Ureter (tissue), 1 donor: ENCODE measurements at places on chromosomes 7 and 10. TPM values are rescaled to one million over a fixed set of nuclear protein-coding genes. Genes with fewer than 3 reads are reported as not detected.
A peak's percentile ranks its signal among the peaks of the same experiment; 100 is the strongest.

DNA sequence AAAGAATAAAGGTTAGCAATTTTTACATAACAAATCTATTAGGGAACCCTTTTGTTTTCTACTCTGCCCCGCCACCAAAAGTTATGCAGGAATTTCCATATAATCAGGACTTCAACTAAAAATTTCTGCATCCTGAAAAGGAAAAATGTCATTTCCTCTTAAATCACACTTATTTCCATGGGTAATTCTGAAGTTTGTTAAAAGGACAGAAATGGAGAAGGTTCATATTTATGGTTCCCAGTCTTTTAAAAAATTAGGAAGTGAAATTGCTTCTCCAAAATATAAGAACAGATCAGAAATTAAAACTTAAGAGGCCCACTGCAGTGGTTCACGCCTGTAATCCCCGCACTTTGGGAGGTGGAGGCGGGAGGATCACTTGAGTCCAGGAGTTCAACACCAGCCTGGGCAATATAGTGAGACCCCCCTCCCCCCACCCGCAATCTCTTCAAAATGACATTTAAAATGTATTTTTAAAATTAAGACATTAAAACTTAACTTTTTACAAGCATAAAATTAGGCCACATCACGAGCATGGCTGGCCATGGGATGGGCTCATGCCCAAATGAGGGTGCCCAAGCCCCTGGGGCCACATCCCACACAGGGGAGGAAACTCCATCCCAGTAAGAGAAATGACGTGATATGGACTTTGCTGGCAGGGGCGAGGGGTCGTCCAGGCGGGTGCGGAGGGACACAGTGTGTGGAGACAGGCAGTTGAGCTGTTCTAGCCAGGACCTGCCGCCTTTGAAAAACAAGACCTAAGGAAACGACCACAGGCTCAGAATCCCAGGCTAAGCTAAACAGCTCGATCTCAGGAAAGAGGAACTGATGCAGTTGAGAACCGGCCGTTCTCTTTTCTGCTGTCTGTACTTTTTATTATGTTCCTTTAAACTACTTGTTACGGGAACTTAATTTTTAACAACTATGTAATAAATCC is 51.3 kb upstream of the NFE2L3 start:
- DNase-seq = no peak

DNA sequence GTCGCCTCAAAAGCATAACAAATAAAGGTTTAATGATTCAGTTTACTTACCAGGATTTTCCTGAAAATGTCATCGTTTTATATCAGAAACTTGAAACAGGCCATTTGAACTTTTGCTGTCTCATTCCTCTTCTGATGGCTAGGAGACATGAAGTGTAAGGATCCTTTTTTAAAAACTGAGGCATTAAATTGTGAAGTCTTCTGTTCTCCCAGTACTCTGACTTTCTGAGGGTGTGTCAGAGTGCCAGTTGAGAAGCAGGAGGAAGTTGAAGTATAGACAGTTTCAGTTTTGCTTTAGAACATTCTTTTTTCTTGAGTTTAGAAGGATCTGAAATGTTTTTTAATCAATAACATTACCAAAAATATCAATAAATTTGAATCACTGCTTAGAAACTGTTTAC is at the start of gene SAMD9L:
TSS of gene SAMD9L (minus strand) at position 242 of the 400 bp plus-strand sequence. CDS start 12,414 bp downstream, outside the sequence.
- no peak for DNase-seq

- peak; percentile 70 for DNase-seq
Measured at GRCh38 chr10:17348501-17349349, 105.7 kb downstream of the ST8SIA6 start.

GRCh38 chr7:117682681-117683385 is 190.4 kb downstream of the CTTNBP2 start:
- no peak for DNase-seq

DNA sequence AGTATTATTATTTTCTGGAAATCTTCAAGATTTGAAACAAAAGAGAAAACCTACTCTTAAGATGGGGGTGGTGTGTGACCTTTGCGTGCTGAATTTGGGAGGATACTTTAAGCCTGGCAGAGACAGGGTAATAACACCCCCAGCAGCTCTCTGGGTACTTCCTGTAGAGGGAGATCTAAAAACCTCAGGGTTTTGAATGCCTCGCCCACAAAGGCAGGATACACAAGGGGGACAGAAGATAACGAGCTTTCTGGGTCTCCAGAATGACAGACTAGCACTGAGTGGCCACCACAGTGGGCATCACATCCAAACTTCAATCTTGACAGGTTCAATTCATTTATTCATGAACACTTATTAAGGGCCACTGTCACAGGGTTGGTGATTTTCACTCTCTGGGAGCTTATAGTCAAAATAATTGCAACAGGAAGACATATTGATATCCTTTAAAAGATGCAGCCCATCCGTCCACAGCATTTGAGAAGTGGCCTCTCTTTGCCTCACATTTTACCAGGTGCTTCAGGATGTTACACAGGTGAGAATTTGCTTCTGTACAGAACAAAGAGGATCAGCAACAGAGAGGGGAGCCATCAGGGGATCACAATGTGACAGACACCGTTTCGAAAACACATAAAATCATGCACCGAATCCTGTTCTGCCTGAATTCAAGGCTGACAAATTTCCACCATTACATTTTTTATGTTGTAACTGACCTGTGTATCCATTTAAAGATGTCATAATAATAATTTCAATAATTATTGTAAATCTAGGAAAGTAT is 14.3 kb downstream of the CPA1 start:
- DNase-seq = no peak

ADRB1 gene
- 1.4 TPM for total RNA-seq
